ENCODE measurements at places on chromosomes 1 and 21. TPM values are rescaled to one million over a fixed set of nuclear protein-coding genes. Genes with fewer than 3 reads are reported as not detected.

PSRC1 gene
- polyA plus RNA-seq: 10.1 TPM

CELA2A gene
- polyA plus RNA-seq: not detected

SPTA1 gene
- not detected for polyA plus RNA-seq

PRR9 gene
- polyA plus RNA-seq: not detected

KNCN gene
- not detected for polyA plus RNA-seq

Measured in GM12878 (cell line).